ENCODE measurements at places on chromosomes 2 and 18.

- no peak for DNase-seq
Measured at GRCh38 chr18:36578871-36579710, 249.7 kb downstream of the TPGS2 start.

- DNase-seq = peak; percentile 19
Measured at GRCh38 chr2:174683392-174683759, 80.9 kb downstream of the CHRNA1 start.

GRCh38 chr2:170243118-170243837, 65.3 kb downstream of the MYO3B start:
- no peak for DNase-seq

- no peak for DNase-seq
Measured at GRCh38 chr2:133541376-133541775, 26.9 kb downstream of the NCKAP5 start.

- DNase-seq = no peak
Measured at GRCh38 chr2:117976581-117976980, 37.3 kb downstream of the CCDC93 start.

- no peak for DNase-seq
Measured at GRCh38 chr2:217878915-217879590, 123.7 kb downstream of the TNS1 start.

- DNase-seq = no peak
Measured at GRCh38 chr2:138116456-138116855, 152.2 kb downstream of the HNMT start.

DNA sequence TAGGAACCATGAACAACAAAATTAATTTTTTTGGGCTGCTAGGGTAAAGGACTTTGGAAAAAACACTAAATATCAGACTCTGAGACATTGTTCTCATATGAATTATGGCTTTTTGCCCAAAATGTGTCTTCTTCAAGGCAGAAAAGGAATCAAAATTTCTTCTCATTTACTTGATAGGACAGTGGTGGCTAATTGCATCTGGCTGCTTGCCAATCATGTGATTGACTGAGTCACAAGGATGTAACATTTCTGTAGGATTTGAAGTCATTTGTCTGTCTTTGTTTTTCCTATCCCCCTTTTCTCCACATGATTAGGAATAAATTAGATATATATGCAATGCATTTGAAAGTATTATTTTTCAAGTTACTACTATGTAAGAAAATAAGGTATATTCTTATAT, 130.2 kb downstream of the SLC4A10 start:
- DNase-seq = peak; percentile 3

DNA sequence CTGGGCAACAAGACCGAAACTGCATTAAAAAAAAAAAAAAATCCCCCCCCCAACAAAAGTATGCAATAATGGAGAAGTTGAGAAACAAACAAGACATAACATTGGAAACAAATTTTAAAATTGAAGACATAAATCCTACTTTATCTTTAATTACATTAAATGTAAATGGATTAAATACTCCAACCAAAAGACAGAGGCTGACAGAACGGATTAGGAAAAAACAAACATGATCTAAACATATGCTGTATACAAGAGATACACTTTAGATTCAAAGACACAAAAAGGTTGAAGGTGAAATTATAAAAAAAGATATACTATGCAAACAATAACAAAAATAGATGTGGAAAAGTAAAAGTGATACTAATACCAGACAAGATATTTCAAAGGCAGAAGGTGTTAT, 350.8 kb upstream of the RGPD4 start:
- DNase-seq = no peak

- no peak for DNase-seq
Measured at GRCh38 chr2:1610096-1610485, 134.2 kb downstream of the PXDN start.

DNA sequence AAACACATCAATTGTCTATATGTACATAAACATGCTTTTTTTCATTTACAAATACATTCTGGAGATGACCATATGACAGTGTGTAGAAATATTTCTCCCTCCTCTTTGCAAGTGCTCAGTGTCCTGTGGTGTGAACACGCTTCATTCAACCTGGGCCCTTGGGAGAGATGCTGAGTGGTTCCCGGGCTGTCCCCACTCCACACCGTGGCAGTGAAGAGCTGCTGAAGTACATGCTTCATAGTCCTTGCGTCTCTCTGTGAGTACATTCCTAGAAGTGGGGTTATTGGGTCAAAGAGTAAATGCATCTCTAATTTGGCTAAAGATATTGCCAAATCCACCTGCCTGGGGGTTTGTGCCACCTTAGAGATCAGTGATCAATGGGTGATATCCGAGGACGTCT, 6.5 kb upstream of the GPR35 start:
- no peak for DNase-seq

DNA sequence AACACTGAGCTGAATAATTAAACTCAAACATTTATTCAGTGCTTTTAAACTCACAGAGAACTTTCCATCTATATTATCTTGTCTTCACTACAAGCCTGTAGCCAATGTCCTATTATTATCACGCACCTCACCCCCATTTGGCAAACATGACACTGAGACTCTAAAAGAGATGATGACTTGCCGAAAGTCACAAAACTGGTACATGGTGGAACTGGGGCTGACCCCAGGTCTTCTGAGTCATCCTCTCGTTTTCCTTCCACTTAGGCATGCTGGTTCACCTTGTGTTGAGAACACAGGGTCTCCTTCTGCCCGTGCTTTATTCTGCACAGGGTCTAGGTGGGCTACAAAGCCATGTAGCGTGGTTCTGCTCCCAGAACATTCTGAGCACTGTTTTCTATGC, 230.0 kb upstream of the MGAT5 start:
- DNase-seq = no peak

DNA sequence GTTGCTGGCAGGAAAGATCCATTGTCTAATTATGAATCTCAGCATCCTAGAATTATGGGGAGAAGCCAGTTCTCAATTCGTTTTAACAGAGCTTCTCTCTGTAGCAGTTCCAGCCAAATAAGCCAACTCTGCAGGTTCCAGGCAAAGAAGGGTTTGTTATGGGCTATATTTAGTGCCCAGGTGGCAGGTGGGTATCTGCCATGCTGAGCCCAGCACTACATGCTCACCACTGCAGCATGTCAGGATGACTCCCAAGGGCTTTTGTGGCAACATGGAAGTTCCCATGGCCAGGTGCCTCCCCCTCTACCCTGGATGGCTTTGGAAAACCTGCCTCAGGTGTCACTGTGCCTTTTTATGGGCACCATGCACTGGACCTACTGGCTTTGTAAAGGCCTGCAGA, 137.7 kb upstream of the MSH6 start:
- no peak for DNase-seq

GRCh38 chr2:224060783-224061482, 21.8 kb upstream of the SERPINE2 start:
- DNase-seq = no peak

DNA sequence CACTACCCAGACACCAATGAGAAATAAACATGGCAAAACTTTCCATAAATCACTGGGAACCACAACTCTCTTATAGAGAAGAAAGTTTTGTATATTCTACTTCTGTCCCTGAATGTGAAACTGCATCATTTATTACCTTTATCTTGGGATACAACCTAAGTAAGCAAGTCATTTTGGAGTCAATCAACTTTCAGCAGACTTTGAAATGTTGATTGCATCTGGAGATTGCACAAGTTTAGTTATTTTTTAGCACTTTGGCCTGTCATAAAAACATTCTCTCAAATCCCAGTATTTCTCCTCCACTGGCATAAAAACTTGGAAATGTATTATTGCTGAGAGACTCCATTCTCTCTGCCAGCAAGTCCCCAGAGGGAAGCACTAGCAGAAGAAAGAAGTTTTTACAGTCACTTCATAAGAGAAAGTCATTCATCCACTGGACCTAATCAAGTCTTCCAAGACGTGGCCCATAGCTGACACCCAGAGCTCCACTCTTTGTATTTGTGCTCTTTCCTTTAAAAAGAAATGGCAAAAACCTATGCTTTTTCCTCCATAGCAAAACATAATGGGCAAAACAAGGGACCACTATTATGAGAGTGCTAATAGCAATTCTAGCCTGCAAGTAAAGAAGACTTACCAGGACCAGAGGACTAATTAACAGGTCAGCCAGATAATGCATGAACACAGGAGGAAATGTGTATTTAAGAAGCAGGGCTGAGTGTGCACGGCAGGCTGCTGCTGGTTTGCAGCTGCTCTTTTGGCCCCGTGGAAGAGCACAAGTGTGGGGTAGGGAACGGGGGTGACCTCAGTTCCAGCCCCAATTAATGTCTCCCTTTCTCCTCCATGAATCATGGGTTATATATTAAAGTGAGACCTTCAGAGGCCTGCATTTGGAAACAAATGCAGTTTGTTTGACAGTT, 171.5 kb downstream of the INO80D start:
- no peak for DNase-seq

GRCh38 chr2:229137639-229138038, 133.4 kb downstream of the PID1 start:
- DNase-seq = no peak

DNA sequence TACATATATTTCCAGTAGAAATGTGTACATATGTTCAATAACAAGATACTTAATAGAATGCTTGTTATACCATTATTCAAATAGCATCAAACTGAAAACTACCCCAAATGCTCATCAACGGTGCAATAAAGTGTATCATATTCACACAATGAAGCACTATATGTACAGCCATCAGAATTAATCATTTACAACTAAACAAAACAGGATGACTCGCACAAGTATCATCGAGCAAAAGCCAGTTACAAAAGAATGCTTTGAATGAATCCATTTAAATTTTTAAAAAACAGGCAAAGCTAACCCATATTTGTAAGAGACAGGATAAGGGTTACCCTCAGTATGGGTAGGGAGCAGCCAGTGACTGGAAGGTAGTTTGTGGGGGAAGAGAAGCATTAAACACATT, 132.8 kb upstream of the PDE1A start:
- DNase-seq = no peak

- peak; percentile 46 for DNase-seq
Measured at GRCh38 chr2:74585406-74586185, 31.1 kb downstream of the DOK1 start.

DNA sequence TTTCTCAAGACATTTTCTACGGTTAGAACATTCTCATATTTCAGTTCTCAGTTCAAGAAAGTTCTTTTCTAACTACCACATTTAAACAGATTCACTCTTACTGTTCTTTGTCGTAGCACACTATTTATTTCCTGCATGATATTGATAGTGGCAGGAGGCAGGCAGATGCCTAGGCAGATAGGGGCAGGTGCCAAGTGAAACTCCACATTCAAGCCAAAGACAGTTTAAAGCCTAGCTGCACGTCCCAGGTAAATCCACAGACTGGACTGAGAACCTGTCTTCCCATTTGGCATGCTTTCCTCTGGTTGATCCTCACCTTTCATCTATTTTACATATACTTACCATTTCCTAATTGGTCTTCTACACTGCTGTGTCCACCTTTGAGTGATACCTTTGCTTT, 359.3 kb downstream of the TMX3 start:
- no peak for DNase-seq

- no peak for DNase-seq
Measured at GRCh38 chr2:135965756-135966155, 19.7 kb downstream of the DARS1 start.

- no peak for DNase-seq
Measured at GRCh38 chr2:53753041-53753440, 14.6 kb upstream of the CHAC2 start.

DNA sequence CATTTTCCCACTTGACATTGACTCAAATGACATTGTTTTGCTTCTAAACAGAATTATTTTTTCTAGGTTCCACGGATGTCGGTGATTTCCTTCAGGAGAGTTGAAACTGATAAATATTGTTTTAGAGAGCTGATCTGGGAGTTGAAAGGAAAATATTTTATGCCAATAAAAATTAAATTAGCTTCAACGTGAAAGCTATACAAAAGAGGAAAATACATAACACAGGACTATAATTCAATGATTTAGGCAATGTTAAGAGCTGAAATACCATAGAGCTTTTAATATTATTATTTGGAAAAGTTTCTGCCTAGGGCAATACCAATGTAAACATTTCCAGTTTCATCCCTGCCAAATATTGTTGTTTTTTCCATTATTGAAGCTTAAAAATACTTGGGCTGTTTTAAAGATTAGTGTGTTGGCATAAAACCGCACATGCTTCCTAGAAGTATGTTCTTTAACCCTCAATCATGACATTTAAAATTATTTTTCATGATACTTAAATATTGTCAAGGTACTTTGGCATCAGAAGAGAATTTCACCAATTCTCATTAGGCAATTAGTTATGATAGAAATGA, 18.6 kb upstream of the PDE1A start:
- no peak for DNase-seq

DNA sequence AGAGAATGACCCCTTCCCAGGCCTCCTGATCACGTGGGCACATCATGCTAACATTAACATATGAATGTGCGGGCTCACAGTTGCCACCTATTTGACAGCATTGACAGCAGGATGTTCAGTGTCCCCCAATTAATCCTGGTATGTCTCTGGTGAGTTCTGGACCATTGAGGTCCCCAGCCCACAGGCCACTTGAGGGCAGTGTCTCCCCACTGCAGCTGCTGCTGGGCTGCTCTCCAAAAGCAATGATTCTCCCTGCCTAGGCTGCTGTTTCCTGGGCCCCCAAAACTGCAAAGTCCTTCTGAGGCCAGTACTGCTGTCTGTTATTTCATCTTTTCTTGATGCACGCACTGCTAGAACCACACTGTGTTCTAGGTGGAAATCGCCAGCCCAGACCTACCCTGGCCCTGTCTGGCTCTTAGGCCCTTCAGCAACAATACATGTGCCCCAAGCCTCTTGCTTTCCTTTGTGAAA, 52.7 kb upstream of the MAPK4 start:
- DNase-seq = peak; percentile 4

Data from stimulated activated CD4-positive, alpha-beta T cell treated with anti-CD3 and anti-CD28 coated beads, Interleukin-15, amount 100 ng/mL, for 24 hours (primary cell).